GOT3 (cell line): ENCODE measurements at places on chromosomes 6 and 20.

- DNase-seq: no peak
These were observed 24.5 kb downstream of the MAPK14 start for GRCh38 chr6:36052097-36052496.

GRCh38 chr6:44569931-44570385 lies 182.5 kb downstream of the CDC5L start:
- no peak for DNase-seq

DNA sequence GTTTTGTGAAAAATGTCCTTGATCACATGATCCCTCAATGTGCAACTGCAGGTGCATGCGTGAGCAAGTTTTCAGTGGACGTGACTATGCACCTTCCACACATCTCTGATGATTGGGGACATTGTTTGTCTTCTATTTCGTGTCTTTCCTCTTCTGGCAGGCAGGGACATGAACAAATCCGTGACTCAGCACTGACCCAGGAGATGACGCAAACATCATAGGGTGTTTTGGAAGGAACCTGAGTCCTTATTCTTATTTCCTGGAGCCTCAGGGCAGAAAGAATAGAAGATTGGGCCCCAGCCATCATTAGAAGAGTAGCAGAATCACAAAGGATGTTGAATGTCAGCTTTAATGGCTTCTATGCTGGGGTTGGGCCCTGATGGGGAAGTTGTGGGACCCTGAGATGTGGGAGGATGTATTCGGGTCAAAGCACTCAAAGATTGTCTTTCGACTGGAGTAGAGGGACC lies 11.9 kb upstream of the SIRPD start:
- no peak for DNase-seq

DNA sequence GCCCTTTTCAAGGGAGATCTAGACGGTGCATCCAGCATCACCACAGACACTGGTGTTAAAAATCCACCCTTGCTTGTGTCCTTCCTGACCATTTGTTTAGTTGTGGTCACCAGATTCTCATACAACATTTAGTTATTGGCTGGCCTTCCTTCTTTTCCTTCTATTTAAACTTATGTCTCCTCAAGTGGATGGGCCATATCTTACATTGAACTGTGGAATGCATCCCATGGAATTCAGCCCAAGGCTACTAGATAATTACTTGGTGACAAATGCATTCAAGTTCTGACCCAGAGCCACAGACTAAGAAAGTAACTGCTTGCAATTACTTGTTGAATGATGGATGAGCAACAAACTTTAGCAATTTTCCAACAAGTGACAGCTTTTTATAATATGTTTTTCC lies 198.9 kb upstream of the SSTR4 start:
- no peak for DNase-seq

- no peak for DNase-seq
These were observed 12.5 kb downstream of the PRDM1 start for GRCh38 chr6:106098383-106099234.

- DNase-seq: no peak
These were observed 215.3 kb downstream of the EYA4 start for GRCh38 chr6:133456439-133456838.

- DNase-seq: no peak
These were observed 18.1 kb upstream of the SLC9A8 start for GRCh38 chr20:49794336-49795134.

DNA sequence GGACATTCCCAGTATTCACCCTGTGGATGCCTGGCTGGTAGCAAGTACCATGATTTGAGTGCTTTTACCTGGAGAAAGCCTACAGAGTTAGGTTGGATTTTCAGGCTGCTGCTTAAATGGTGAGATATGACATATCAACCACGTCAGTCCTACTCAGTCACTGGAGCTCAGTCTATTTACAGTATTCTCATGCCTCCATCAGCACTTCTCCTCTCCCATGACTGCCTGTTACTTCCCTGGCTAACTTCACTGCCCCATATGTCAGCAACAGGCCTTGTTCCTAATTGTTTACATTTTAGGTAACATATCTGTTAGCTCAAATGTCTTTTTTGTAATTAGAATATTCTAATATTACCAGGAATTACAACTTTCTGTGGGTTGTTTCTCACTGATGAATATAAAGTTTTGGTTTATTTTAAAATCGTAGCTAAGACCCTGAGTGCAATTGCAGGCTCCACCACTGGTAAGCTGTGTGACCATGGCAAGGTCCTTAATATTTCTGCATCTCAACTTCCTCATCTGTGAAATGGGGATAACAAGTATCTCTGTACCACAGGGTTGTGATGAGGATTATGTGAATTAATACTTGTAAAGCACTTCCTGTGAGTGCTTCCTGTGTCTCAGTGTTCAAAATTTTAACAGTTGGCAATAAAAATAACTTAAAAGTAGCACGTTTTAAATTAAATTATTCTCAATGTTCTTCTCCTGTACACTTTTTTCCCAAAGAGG lies 54.3 kb downstream of the RNF144B start:
- DNase-seq: no peak

DNA sequence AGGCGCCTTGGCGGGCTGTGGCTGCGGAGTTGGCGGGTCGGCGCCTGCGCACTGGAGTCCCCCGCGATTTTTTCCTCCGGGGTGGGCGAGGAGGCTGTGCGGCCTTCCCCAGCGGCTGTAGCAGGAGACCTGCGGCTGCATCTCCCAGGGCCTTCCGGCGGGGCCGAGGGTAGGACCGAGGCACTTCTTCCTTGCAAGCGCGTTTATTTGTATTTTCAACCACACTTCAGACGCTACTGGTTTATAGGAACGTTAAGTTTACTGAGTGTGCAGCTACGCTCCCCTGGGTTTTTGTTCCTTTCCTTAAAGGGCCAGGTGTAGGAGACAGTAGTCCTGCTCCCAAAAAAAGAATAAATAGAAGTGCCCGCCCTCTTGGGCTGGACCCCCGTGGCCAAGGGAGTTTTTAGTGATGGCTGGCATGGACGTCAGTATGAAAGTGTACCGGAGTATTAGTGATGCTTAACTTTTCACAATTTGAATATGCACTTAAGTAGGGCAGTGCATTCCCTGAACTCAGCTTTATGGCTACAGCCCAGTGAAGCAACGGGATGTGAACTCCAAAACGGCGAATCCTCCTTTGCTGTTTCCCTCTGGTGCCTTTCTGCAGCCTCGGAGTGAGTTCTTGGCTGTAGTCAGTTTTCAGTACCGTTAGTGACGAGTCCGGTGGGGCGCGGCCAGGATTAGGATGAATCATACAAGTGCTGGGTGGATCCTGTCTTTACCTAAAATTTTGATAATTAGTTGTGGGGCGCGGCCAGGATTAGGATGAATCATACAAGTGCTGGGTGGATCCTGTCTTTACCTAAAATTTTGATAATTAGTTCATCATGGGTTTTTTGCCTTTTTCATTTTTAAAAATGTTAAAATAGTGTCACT lies 1.0 kb upstream of the FBXO5 start:
- peak; percentile 21 for DNase-seq

- no peak for DNase-seq
These were observed 53.6 kb downstream of the KAT14 start for GRCh38 chr20:18191306-18191705.

DNA sequence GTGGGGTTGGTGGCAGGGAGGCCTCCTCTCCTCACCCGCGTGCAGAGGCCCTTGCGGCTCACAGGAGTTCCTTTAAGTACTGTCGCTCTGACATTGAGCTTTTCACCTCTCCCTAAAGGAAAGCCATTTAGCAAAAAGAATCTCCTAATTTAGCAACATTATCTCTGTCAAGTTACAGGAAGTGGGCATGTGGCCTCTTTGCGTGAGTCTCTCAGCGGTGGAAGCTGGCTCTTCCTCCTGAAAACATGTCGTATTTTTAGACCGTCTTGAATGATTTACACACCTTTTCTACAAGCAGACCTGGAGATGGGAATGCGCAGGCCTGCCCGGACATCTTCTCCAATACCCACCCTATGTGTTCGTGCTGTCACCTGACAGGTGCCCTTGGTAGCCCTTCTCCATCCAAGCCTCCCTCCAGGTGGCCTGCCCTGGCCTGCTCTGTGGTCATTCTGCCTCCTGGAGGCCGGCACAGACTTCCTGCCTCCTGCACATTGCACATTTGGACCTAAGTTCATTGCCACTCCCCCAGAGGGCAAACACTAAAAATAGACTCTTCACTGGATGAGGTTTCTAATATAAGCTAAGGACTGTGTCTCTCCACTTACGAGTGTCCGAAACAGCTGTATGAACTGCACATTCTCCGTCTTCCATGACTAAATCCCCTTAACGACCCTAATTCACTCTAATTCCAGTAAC lies 18.5 kb upstream of the PHACTR3 start:
- DNase-seq: no peak

- DNase-seq: no peak
These were observed 3.6 kb downstream of the ADISSP start for GRCh38 chr20:3763671-3764601.

DNA sequence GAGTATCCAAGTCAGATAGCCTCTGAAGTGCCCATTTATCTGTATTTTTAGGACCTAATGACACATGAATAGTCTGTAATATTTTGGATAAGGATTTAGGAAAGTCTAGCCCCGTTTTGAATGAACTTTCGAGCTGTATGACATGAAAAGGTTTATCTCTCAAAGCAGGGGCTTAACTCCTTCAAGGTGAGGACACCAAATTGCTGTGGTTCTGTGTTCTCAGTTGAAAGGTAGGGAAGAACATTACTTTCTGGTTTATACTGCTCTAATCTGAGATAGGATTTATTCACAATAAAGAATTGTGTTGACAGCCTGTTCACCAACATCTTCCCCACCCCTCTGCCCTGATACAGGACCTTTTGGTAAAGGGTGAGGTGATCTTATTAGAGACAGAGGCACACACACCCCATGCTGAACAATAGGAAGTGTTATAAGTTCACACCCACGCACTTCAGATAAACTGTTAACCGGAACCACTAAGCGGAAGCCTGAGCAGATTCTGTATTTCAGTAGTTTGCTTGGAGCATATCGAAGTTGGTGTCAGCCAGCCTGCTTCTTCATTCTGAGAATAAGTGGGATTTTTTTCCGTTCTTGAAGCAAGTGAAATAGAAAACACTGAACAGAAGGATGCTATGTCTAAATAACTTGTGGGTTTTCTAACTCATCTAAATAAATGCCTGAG lies 223.3 kb downstream of the TMEM242 start:
- DNase-seq: no peak

GRCh38 chr6:19083801-19084200 lies 696.7 kb downstream of the RNF144B start:
- DNase-seq: no peak

GRCh38 chr6:77136086-77136485 lies 327.2 kb downstream of the HTR1B start:
- no peak for DNase-seq

DNA sequence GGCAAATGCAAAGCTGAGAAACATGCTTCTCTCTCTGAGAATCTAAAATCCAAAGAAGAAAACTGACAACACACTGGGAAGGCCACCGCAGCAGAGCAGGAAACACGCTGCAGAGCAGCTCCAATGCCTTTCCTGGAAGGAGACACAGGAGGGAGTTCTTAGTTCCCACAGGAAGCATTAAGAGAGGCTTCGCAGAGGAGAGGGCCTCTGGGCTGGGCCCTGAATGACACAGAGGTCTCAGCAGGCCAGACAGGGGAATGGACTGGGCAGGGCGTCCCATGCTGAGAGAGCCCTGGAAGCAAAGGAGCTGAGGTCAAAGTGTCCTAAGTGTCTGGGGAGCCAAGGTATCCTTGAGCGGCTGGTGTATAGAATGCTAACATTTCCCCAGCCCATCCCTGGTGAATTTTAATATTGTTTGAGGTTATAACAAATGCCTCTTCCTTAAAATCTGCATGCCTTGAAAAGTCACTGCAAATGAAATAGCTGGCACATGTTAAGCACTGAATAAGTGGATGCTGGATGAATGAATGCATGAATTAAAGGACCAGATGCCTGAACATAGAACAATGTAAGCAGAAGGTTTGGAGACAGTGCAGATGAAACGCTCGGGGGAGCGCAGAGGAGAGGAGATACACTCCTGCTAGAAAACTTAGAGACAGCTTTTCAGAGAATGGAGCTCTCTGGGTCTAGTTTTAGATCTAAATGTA lies 110.0 kb upstream of the SYNDIG1 start:
- DNase-seq: no peak

DNA sequence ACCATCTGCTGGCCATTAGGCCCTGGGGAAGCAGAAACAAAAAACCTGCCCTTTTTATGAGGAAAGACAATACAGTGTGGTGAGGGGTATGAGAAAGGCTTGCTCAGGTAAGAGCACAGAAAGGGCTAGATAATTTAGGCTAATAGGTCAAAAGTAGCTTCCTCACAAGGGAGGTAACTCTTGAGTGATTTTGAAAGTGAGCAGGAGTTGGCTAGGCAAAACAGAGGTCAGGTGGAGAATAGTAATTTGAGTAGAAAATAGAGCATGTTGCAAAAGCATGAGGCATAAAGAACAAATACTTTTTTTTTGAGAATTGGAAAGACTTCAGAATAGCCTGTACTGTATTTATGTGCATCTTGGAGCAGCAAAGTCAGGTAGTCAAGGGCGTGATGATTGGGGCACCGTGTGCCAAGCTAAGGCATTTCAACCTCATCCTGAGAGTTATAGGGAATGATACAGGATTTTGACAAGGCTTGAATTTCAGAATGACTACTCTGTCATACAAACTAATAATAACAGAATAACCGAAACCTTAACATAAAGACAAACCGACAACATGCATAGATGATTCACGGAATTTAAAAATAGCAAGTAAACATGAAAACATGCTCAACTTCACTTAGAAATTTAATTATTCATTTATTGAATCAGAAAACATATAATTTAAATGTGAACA lies 123.0 kb upstream of the ENPP5 start:
- DNase-seq: no peak

DNA sequence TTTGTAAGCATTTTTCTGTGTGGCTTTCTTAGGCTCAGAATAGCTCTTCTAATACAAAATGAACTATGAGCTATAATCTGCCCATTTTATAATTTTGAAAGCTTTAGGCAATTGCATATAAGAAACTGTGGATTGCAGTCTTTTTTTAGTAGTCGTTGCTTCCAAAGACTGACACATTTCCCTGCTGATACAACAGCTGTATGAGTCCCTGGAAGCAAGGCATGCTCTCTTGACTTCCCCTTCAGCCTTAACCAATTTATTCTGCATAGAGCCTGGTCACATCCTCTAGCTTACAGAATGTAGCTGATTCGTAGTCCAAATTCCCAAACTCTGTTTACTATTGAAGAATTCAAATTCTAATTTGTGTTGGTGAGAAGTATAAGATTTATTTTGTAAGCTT lies 155.3 kb upstream of the EYA4 start:
- DNase-seq: no peak

- no peak for DNase-seq
These were observed 76.7 kb downstream of the PREX1 start for GRCh38 chr20:48750941-48751635.

DNA sequence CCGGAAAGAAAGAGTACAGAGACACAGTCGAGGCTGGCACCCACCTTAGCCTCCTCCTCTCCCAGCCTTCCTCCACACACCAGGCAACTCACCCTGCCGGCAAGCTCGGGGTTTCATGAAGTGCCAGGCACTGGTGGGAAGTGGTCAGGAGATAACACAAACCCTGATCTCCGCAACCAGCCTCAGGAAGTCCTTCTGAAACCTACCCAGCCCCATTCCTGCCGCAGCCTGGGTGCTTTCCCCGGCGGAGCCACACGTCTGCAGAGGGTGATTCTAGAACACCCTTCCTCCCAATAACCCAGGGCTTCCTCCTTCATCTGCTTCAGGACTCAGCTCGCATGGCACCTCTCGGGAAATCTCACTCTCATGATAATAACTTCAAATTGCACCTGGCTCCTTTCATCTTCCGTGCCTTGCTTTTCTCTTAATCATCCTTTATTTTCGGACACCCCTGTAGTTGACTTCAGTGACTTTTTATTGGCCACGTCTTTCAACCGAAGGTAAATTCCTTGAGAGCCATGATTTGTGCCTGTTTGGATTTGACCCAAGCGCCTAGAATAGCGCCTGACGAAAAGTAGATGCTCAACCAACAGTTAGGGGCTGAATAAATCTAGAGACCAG lies 8.7 kb upstream of the HLA-E start:
- DNase-seq: no peak
